ENCODE measurements at places on chromosomes 6 and 20. TPM values are rescaled to one million over a fixed set of nuclear protein-coding genes. Genes with fewer than 3 reads are reported as not detected.

DNA sequence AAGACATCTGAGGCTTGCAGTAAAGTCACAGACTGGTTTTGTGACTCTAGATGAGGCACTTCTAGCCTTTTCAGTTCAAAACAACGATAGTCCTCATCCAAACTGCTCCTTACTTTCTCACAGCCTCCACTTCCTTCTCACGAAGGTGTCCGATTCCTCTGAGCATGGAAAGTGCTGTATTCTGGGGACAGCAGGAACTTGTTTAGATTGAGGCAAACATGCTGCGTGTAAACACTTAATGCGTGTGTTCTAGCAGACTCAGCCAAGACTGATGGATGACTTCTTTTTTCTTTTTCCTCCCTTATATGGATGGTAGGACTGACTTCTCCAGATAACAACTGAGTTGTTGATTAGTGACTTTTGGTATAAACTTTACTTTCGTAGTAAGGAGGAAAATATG lies 80.2 kb upstream of the PRDM1 start:
- H3K36me3 ChIP-seq = no peaks in the 10 kb centered on the region
- no peak overlapping the region for H3K27ac ChIP-seq
- 0 out of 2 replicates have a peak, but pooled peaks cover 4% of the 10 kb centered on the region for H3K4me1 ChIP-seq
- no peak overlapping the region for H3K4me3 ChIP-seq
- H3K27me3 ChIP-seq = no peaks in the 10 kb centered on the region

DNA sequence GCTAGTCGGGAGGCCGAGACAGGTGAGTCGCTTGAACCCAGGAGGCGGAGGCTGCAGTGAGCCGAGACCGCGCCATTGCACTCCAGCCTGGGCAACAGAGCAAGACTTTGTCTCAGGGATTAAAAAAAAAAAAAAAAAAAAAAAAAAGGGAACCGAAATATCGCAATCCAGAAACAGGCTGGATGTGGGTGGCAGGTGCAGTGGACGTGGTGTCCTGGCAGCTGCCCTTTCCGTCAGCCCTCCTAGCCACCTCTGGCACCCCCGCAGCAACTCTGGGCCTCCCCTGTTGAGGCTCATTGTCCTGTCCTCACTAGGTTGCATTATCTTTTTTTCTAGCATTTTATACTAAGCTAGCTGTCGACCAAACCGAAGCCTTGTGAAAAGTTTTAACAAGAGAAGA lies 113.5 kb downstream of the DTNBP1 start:
- H3K36me3 ChIP-seq = no peaks in the 10 kb centered on the region
- no peaks in the 10 kb centered on the region for H3K4me1 ChIP-seq
- no peak overlapping the region for H3K4me3 ChIP-seq
- DNase-seq = no peak

DNA sequence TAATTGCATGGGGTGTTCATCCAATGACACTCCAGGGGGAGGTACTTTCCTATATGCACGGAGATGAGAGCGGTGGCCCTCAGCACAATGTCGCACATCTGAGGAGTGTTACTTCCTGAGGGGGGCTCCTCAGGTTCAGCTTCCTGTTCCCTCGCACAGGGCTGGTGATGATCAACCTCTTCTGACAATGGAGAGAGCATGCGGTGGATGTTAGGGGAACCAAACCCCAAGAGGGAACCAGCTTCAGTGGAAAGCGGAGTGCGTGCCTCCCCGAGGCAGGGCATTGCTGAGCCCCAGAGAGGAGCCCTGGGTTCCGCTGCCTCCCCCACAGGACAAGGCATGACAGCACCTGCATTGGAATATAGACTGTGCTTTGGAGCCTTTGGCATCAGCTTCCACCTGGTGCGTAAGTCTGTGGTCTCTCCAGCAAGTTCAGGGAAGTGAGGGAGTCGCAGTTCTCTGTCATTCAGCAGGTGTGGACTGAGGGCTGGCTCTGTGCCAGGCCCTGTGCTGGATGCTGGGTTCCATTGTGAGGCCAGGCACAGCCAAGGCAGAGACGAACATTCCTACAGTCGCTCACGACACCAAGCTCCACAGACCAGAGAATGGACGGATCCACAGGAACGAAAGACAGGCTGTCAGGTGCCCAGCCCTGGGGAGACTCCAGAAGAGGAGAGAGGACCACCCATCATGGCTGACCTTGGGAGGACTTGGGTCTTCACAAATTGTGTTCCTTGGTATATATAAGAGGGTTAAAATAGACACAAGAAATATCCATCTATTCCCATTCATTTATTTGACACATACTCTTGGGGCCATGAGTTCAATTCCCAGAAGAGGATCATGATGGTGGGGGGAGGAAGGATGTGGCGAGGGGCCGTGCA lies 3.9 kb upstream of the ZNF831 start:
- no peak for DNase-seq
- H3K4me1 ChIP-seq = no peaks in the 10 kb centered on the region
- no peak overlapping the region for H3K4me3 ChIP-seq
- no peaks in the 10 kb centered on the region for H3K36me3 ChIP-seq

- H3K27me3 ChIP-seq = no peaks in the 10 kb centered on the region
- no peak overlapping the region for H3K27ac ChIP-seq
- H3K4me3 ChIP-seq = no peak overlapping the region
- DNase-seq = no peak
- H3K4me1 ChIP-seq = peaks cover 14% of the 10 kb centered on the region
These were observed 108.6 kb upstream of the CDYL start for GRCh38 chr6:4667591-4667990.

DNA sequence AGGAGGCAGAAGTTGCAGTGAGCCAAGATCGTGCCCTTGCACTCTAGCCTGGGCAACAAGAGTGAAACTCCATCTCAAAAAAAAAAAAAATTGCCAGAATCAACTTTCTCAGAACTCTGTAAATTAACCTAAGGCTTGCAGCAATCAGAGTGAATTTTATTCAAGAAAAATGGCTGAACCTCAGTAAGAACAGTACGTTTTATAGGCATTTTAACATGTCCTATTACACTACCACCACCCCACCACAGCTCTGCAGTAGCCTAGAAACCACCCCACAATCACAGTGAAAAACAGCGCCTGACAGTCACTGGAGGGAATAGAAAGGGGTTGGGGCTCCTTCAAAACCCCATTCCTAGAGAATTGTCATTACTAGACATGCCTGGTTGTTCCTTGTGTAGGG lies 16.4 kb upstream of the BTN1A1 start:
- DNase-seq = no peak
- H3K27me3 ChIP-seq = no peaks in the 10 kb centered on the region
- no peak overlapping the region for H3K4me3 ChIP-seq
- no peaks in the 10 kb centered on the region for H3K36me3 ChIP-seq
- no peaks in the 10 kb centered on the region for H3K4me1 ChIP-seq
- no peak overlapping the region for H3K27ac ChIP-seq

GRCh38 chr6:33344701-33345697 lies 27.5 kb upstream of the ZBTB22 start:
- no peaks in the 10 kb centered on the region for H3K27me3 ChIP-seq
- H3K36me3 ChIP-seq = no peaks in the 10 kb centered on the region
- 0 out of 2 replicates have a peak, but pooled peaks cover 8% of the 10 kb centered on the region for H3K4me1 ChIP-seq

DNA sequence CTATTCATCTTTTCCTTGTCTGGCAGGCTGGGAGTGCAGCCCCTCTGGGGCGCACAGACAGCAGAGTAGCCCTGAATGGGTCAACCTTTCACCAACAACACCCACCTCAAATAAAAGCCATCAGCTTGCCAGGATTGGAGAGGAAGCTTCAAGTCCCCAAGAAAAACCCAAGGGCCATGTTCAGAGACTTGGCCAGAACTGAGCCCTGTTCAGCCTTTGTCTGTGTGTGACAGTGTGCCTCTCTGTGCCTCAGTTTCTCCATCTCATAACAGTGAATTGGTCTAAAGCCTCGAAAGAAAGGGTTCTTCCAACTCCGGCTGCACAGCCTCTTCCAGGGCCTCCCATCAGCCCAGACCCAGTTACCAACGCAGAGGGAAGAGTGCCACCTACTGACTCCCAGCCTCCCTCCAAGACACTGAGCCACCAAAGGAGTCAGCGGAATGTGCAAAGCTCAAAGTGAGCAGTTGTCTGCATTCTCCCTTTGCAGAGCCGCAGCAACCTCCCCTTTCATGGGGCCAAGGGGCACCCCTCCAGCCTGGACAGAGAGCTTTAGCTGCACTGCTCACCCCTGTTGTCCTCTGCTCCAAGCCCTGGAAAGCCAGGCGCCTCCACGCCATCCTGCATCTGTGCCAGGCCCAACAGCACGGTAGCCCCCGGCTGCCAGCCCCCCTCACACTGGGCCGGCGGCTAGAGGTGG lies 82.7 kb upstream of the TOP1 start:
- H3K36me3 ChIP-seq = no peaks in the 10 kb centered on the region
- H3K27ac ChIP-seq = no peak overlapping the region
- H3K27me3 ChIP-seq = no peaks in the 10 kb centered on the region
- peak; percentile 68 for DNase-seq

DNA sequence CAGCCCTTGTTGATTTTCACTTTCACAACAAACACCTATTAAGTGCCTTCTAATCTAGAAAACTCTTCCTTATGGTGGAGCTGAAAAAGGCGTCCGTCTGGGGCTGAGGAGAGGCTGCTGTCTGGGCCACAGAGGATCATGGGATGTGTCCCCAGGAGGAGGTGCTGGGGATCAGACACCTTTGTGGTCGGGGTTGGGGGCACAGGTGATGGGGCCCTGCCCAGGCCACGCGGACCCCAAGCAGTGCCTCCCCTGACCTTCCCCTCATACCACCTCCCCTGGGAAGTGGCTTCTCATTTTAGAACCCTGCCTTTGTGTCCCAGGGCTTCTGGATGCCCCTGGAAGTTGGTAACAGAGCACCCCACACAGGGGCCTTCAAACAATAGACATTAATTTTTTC lies 41.1 kb downstream of the SUN5 start:
- H3K27me3 ChIP-seq = peaks cover 24% of the 10 kb centered on the region
- no peak for DNase-seq
- no peaks in the 10 kb centered on the region for H3K4me1 ChIP-seq
- no peak overlapping the region for H3K27ac ChIP-seq

- no peaks in the 10 kb centered on the region for H3K4me1 ChIP-seq
- H3K4me3 ChIP-seq = no peak overlapping the region
- H3K36me3 ChIP-seq = peaks cover 26% of the 10 kb centered on the region
- H3K27ac ChIP-seq = no peak overlapping the region
- DNase-seq = no peak
- H3K27me3 ChIP-seq = no peaks in the 10 kb centered on the region
These were observed 18.3 kb downstream of the ENTPD6 start for GRCh38 chr20:25213566-25214425.

- H3K27ac ChIP-seq = no peak overlapping the region
- DNase-seq = no peak
These were observed 358.4 kb downstream of the BCKDHB start for GRCh38 chr6:80464901-80465300.

GRCh38 chr6:132279592-132280139 lies 121.6 kb downstream of the MOXD1 start:
- no peak overlapping the region for H3K27ac ChIP-seq
- DNase-seq = peak; percentile 84
- H3K36me3 ChIP-seq = no peaks in the 10 kb centered on the region
- H3K4me3 ChIP-seq = peak overlapping the region; percentile 83
- H3K4me1 ChIP-seq = no peaks in the 10 kb centered on the region

The TCF19 gene
- 28.4 TPM for total RNA-seq
